ENCODE measurements at places on chromosomes 13 and 19.

GRCh38 chr19:7819337-7819736 is 10.7 kb upstream of the EVI5L start:
- no peak for DNase-seq

DNA sequence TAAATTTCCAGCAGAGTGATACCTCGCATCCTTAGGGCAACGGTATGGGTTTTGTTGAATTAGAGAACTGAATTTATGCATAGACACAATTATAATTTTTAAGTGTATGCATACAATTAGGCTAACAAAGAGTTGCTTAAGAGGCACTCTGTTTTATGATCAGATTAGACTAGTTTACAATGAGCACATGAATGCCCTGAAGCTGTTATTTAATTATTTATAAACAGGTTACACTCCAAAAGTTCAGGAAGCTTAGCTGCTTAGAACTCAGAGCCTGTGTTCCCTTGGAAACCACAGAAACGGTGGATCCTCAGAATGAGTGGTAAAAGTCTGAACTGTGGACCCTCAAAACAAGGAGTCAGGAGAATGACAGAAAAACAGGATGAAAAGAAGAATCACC is 72.5 kb upstream of the FBXL3 start:
- DNase-seq = no peak

- peak; percentile 73 for DNase-seq
These were observed 258.4 kb downstream of the SPRY2 start for GRCh38 chr13:80082396-80083080.

- DNase-seq = no peak
These were observed 107.1 kb downstream of the DACH1 start for GRCh38 chr13:71759651-71760511.

DNA sequence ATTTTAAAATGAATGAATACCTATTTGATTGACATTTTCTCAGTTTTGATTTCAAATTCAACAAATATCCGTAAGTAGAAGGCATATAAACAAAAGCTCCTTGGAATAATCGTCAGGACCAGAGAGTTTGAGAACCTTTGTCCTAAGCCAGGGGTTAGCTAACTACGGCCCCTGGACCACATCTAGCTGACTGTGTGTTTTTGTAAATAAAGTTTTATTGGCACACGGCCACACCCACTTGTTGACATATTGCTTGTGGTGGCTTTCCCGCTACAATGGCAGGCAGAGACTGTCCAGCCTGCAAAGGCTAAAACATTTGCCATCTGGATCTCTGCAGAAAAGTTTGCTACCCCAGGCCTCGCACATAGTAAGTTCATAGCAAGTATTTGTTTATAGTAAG is 83.4 kb downstream of the GNG7 start:
- DNase-seq = no peak
